Left cardiac atrium (tissue), 4 donors: ENCODE measurements at places on chromosomes 2 and 18. TPM values are rescaled to one million over a fixed set of nuclear protein-coding genes. Genes with fewer than 3 reads are reported as not detected.

IHH gene
- total RNA-seq = not detected

ALPP gene
- total RNA-seq = not detected

DNA sequence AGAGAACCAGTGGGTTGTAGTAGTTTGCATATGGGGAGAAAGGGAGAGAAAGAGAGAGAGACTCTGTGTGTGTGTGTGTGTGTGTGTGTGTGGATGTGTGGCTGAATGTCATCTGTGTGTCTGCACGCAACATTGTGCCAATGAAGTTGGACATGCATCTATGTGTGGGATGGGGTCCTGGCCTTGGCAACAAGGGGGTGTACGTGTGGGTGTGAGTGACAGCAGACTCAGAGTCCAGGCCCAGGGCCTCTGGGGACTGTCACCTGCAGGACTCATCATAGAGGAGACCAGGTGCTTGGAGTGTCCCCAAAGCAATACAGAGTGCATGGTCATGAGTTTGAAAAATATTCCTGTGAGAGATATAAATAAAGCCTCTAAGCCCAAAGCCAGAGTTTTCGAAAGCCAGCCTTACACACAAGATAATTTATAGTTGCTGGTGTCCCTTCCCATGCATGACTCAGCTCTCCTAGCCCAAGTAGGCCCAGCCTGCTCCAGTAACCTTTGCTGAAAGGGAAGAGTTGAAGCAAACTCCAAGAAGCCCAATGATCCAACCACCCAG lies 59.9 kb downstream of the TNP1 start:
- no peak for DNase-seq

GRCh38 chr2:130820279-130820861 lies 16.3 kb upstream of the ARHGEF4 start:
- DNase-seq = no peak

DNA sequence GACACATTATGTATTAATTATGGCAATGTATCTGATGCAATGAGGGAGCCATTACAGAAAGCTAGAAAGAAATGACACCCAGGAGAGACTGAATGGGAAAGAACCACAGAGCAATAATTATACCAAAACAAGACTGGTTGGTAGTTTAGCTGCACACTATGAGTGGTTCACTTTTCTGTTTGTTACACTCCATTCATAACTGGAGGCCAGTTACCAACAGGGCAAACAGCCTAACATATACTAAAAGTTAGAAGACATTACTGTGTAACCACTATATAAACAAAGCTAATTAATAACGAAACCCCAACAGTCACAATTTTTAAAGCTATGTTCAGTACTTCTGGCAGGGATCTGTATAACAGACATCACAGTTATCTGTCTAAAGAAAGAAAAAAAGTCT lies 49.4 kb downstream of the NBAS start:
- no peak for DNase-seq

DNA sequence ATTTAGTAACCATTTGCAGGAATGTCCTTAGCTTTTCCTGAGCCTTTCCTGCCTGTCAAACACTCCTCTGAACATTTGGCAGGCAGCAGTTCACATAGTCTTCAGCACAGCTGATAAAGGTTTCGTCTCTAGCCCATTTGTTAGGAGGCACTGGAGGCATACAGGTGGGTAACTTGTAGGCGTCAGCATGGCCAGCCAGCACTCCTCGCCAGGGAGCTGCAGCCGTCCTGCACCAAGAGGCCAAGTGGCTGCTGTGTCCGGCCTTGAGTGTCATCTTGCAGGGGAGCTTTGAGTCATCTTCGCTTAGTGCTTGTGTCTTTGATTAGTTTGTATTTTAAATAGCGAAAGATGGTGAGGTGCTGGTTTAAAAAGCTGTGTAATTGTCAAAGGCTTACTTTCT lies 120.3 kb upstream of the NFATC1 start:
- DNase-seq = no peak

DNA sequence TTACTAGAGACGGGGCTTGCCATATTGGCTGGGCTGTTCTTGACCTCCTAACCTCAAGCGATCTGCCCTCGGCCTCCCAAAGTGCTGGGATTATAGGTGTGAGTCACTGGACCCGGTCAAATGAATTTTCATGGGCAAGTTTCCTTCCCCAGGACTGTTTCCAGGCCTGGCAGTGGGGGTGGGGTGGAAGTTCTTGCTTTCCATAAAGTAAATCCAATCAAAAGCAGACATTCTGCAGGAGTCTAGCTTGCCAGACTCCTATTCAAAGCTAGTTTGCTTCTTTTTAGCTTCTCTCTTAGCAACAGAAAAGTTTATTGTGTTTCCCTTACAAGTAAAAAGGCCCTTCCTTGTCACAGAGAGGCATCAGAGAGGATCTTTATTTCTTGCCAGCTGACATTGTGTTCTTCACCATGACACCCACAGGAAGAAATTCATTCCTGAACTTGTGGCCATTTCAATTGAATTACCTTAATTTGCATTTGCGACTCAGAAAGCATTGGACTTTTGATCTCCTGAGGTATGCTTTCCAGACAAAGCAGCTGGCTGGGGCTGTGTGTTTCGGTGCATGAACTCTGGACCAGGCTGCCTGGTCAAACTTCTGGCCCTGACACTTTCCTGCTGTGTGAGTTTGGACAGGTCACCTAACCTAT lies 37.9 kb downstream of the LYPD1 start:
- no peak for DNase-seq

GRCh38 chr2:109005686-109006204 lies 16.7 kb upstream of the EDAR start:
- peak; percentile 67 for DNase-seq

DNA sequence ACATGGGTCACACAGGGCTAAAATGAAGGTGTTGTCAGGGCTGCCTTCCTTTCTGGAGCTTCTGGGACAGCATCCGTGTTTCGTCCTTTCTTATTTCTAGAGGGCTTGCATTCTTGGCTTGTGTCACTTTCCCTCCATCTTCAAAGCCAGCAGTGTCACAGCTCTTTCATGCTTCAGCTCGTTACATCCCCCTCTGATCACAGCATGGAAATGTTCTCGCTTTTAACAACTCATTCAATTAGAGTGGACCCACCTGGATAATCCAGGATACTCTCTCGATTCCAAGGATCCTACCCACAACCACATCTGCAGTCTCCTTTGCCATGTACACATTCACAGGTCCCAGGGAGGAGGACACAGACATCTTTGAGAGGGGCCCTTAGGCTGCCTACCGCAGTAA lies 316.2 kb upstream of the FIGN start:
- no peak for DNase-seq

DNA sequence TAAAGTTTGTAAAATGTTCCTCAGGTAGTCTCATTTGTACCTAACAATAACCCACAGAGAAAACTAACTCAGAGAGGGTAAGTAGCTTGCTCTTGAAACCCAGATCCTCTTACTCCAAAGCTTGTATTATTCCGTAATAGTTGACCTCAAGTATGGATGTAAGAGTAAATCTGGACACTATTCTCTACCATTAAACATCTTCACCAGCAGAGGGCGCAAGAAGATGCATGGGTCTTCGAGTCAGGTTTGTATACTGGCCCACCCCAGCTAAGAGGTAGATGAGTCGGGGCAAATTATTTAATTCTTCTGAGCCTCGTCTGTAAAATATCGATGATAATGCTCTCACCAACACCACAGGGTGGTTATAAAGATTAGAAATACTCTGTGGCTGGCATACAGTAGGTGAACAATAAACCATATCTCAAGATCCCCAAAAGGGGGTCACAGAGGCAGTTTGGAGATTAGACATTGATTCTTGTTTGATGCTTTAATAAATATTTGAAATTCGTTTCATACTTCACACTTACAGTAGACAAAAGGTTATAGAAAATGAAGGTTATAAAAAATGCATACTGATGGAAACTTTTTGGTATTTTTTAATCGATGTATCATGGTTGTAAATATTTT lies 3.5 kb upstream of the CABLES1 start:
- peak; percentile 59 for DNase-seq

GRCh38 chr2:202847693-202848524 lies 23.7 kb downstream of the ICA1L start:
- no peak for DNase-seq

- peak; percentile 65 for DNase-seq
Measured at GRCh38 chr18:61893309-61893970, 633 bp upstream of the RNF152 start.
